ENCODE measurements at places on chromosomes 3 and 15.

GRCh38 chr3:188906236-188906635 lies 265.5 kb upstream of the TPRG1 start:
- DNase-seq: peak; percentile 75

DNA sequence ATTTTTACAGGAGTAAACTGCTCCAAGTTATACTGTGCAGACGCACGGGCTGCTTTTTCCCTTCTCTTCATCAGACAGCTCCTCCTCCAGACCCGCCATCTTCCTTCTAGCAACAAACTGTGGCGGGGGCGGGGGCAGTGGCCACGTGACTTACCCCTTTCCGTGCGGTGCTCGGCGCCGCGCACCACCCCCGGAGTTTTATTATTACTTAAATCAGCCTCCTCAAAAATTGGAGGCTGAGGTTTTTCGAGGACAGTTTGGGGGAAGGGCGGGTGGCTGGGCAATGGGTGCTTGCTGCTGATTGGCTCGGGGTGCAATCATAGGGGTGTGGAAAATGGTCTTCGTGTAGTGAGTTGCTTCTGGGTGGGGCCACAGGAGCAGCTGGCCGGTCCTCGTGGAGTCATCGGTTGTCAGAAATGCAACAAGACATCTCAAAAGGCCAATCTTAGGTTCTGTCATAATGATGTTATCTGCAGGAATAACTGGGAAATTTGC lies 77.1 kb upstream of the MFGE8 start:
- DNase-seq: no peak

- DNase-seq: no peak
These were observed 7.0 kb upstream of the JMJD7 start for GRCh38 chr15:41820791-41821423.

DNA sequence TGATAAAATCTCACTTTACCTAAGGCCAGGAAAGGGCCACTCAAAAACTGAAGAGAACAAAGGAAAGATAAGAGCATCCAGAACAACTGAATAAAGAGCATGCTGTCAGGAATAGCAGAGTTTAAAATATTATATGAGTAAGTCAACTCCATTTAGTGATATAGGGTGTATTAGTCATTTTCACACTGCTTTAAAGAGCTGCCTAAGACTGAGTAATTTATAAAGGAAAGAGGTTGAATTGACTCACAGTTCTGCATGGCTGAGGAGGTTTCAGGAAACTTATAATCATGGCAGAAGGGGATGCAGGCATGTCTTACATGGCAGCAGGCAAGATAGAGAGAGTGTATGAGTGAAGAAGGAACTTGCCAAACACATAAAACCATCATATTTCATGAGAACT lies 778.0 kb upstream of the NECTIN3 start:
- DNase-seq: no peak

GRCh38 chr15:77895742-77896141 lies 181.8 kb downstream of the TBC1D2B start:
- DNase-seq: no peak

DNA sequence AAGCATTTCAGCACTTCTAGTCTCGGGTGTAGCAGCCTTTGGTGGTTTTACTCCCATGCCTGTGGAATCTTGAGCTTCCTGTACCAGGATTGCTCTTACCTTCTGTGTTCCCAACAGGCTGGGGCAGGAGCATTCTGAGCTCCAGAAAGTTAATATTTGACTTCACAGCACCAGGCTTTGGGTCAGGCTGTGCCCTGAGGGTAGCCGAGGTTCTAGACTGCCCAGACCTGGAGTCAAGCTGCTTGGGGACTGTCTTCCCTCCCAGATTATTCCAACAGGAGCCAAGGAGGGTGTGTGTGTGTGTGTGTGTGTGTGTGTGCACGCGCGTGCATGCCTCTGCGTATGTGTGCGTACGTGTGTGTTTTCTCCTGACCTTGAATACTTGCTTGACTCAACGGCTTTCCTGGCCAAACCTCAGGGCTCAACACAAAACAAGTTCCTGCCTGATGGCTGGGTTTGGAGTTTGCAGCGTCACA lies 94.8 kb downstream of the FLNB start:
- DNase-seq: no peak

- DNase-seq: peak; percentile 29
These were observed 47.2 kb upstream of the KPNA4 start for GRCh38 chr3:160612386-160613075.

GRCh38 chr15:100250176-100250800 lies 91.5 kb downstream of the ADAMTS17 start:
- DNase-seq: no peak

Data from midbrain (tissue), 1 donor.